ENCODE measurements at places on chromosomes 16 and 17.

- no peak for DNase-seq
Observed at GRCh38 chr17:9336817-9337216, 238.8 kb downstream of the STX8 start.

GRCh38 chr17:79657861-79658810 is 47.3 kb upstream of the RBFOX3 start:
- DNase-seq, result no peak

DNA sequence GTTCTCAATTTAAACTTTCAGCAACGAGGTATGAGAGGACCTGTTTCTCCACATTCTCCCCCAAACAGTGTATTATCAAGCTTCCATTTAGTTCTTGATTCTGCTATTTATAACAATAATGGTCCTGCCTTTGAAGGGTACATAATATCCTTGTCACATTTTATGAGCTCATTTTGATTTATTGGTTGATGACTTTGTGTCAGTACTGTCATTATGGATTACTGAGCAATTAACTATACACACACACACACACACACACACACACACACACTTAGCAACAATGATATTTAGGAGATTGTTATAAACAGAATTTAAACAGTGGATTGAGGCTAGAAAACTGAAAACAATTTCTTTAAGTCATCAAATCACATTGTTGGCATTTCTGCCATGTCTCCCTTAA is 7.0 kb downstream of the TMIGD1 start:
- DNase-seq, result no peak

- peak; percentile 84 for DNase-seq
Observed at GRCh38 chr16:66604376-66605176, at the start of gene CMTM3. Gene CMTM3, plus strand, starts transcription at chr16:66604704. Its CDS starts 102 bp downstream, at chr16:66604806.

GRCh38 chr17:57270801-57271245 is 14.5 kb downstream of the MSI2 start:
- no peak for DNase-seq

DNA sequence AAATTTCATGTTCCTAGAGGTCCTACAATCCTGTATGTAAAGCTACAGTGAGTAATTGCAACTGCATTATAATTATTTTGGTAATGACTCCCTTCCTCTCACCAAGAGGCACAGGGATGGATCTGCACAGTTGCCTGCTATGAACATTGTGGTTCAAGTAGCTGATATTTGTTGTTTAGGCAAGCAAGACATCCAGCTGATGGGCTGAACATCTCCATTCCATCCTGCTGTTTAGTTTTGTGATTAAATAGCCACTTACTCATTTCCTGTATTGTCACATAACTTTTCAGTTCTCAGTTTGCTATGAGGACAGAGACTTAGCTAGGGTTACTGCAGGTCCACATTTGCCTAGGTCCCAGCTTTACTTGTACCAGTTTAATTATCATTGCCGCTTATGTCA is 181.2 kb upstream of the TBX2 start:
- no peak for DNase-seq

- DNase-seq, result no peak
Observed at GRCh38 chr17:29169806-29170591, 10.2 kb downstream of the MYO18A start.

DNA sequence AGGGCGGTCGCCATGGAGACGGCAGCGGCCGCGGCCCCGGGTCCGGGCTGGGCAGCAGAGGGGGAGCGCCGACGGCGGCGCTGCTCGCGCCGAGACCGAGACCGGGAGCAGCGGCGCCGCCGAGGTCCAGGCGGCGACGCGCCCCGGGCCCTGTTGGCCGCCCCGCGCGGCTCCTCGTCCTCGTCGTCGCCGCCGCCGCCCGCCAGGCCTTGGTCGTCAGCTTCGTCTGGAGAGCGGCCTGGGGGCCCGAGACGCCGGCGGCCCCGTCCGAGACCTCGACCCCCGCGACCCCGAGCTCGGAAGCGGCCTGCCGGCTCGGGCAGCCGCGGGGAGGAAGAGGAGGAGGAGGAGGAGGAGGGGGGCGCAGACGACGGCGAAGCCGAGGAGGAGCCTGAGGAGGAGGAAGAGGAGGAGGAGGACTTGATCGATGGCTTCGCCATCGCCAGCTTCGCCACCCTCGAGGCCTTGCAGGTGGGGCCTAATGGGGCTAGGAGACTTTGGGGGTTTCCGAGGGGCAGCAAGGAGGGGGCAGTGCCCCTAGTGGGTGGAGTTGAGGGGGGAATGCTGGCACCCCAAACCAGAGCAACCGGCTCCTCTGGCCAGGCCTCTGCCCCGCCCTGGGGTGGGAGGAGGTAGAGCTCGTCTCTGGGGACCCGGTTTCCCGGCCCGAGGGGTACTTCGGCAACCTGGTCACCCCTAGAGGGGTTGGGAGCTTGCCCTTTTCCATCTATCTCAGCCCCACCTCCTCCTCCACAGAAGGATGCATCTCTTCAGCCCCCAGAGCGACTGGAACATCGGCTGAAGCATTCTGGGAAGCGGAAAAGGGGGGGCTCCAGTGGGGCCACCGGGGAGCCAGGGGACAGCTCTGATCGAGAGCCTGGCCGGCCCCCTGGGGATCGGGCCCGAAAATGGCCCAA is 1.5 kb downstream of the FBRS start:
- peak; percentile 43 for DNase-seq

- DNase-seq, result no peak
Observed at GRCh38 chr17:2438823-2439222, 38.0 kb upstream of the MNT start.

DNA sequence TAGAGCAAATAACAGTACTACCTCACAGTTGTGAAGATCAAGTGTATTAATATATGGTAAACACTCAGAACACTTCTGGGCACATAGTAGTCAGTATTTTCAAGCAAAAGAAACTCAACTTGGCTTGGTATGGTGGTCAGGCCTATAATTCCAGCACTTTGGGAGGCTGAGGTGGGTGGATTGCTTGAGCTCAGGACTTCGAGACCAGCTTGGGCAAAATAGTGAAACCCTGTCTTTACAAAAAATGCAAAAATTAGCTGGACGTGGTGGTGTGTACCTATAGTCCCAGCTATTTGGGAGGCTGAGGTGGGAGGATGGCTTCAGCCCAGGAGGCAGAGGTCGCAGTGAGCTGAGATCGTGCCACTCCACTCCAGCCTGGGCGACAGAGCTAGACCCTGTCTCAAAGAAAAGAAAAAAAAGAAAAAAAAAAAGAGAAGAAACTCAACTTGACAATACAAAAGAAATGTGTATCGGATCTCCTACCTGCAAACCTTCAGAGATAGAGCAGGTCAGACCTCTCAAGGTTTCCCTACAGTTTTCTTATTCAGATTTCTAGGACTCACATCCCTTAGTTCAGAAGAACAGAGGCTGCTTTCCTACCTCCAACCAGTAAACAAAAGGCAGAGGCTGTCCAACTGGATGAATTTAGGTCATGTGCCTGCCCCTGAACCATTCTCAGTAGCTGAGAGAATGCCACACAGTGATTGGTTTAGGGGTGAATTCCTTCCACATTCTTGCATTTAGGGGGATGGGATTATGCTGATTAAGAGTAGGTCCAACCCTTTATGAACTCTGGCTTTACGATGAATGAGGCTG is 1.7 kb upstream of the KPNA2 start:
- DNase-seq, result peak; percentile 98

- no peak for DNase-seq
Observed at GRCh38 chr16:86718118-86718517, 139.8 kb downstream of the FOXL1 start.

- DNase-seq, result no peak
Observed at GRCh38 chr16:56610017-56610608, 1.7 kb downstream of the MT2A start.

- DNase-seq, result no peak
Observed at GRCh38 chr17:75685499-75685898, 18.4 kb downstream of the SAP30BP start.

DNA sequence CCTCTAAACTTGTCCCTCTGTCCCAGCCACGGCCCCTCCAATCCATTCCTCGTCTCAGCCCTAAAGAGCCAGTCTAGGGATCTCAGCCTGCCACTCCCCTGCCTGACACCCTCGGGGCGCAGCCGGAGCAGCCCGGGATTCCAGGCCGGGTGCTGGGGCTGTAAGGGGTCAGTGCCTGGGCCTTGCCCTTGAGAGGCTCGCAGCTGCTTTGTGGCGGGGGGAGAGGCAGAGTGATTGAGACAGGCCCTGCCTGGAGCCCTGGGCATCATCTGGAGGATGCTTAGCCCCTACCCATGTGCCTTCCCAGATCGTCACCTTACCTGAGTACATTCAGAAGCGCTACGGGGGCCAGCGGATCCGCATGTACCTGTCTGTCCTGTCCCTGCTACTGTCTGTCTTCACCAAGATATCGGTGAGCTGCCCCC is 8.3 kb downstream of the SLC5A10 start:
- DNase-seq, result no peak

DNA sequence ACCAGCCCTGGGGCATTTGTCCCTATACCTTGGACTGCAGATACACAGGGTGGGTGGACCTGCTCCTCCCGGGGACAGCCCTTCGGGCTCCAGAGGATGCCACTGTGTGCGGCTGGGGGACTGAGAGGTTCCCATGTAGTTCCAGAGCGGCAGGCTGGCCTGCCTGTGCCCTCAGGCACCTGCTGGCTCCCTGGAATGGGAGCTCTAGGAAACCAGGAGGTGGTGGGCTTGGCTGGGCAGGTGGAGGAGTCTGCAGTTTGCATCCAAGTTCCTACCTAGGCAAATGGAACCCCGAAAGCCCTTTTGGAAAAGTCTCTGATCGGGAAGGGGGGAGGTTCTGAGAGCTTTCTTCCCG is 982 bp downstream of the DBNDD1 start:
- peak; percentile 51 for DNase-seq

GRCh38 chr16:3745751-3746355 is 28.5 kb upstream of the TRAP1 start:
- DNase-seq, result no peak

DNA sequence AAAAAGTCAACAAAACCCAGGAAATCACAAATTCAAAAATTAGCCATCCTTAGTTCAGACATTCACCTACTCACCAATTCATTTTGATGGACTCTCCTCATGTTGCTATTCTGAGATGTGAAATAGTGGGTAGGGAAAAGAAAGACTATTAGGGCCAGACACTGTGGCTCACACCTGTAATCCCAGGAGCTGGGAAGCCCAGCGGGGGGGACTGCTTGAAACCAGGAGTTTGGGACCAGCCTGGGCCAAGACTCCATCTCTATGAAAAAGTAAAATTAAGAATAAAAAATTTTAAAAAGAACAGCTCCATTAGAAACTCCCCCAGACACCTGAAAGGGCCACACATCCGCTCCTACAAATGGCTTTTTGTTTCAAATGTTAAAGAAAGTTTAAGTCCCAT is 21.4 kb downstream of the UBE2O start:
- DNase-seq, result no peak

DNA sequence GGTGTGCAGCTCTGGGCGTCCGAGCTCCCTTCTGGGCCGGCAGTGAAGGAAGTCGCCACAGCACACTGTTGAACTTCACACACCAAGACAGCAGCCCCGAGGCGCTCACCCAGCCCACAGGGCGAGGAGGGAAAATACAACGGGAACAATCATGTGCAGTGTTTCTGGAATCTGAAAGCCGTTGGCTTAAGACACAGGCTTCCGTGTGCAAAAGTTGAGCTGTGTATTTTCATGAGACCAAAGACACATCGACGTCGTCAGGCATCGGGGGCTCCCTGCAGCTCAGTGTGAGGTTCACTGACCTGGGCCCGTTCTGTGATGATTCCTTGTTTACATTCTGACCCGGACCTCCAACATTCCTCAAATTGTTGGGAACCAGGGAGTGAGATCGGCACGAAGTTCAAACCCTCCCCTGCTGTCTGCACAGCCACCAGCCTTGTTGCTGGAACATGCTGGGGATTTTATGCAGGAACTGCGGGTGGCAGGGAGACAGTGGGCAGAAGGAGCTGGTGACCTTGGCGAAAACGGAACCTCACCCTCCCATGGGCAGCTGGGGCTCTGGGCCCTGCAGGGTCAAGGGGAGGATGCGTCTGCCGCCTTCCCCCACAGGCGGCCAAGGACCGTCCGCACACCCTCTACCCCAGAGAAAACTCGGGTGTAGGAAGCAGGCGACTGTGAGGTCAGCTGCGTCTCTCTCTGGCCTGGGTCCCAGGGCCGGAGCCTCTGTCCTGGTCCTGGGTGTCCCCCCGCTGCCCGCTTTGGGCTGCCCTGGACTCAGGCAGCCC is 72.2 kb downstream of the METRNL start:
- DNase-seq, result peak; percentile 69

GRCh38 chr16:85888405-85889331 is 10.3 kb upstream of the IRF8 start:
- no peak for DNase-seq

All from GM23338 (cell line).